ENCODE measurements at places on chromosomes 1 and 21.

GRCh38 chr1:32508761-32509160 lies 30.5 kb upstream of the ZBTB8A start:
- no peak for DNase-seq

DNA sequence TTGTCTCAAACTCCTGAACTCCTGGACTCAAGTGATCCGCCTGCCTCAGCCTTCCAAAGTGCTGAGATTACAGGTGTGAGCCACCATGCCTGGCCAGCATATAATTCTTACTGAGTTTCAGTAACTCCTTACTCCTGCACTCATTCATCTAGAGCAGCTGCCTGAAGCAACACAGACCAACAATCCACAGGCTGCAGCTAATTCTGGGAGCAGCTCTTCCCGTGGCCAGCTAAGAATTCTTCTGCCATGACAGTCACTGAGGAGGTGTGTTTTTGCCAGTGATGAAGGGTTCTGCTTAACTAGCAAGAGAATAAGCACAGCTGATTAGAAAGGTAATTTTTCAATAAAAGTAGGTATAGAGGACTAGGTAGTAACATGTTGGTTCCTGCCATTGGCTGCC lies 5.4 kb downstream of the VTCN1 start:
- no peak for DNase-seq

GRCh38 chr1:21663951-21664805 lies 5.0 kb downstream of the RAP1GAP start:
- no peak for DNase-seq

DNA sequence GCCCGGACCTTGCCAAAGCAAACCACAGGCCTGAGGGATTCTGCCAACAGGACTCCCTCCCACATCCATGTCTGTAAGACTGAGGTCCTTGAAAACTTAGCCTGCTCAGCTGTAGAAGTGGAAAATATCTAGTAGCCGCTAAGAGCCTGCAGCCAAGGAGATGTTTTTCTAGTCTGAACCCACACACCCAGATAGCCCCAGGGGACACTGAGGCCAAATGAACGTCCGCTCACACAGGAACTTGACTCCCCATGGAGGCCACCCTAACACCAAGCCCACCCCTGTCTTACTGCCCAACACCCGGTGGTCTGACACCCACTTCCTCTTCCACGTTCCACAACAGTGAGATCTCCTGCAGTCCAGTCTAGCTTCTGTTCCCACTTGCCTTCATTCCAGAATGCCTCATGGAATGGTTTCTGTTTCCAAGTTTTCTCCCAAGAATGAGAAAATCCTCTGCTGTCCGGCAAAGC lies 174.8 kb downstream of the PLPP3 start:
- no peak for DNase-seq

- DNase-seq = no peak
These were observed 489.3 kb downstream of the MATN1 start for GRCh38 chr1:30234091-30234490.

GRCh38 chr1:2555634-2556276 lies 416 bp upstream of the TNFRSF14 start:
- no peak for DNase-seq

- no peak for DNase-seq
These were observed 35.0 kb downstream of the UBE2T start for GRCh38 chr1:202306535-202307345.

GRCh38 chr1:93143136-93143535 lies 37.1 kb downstream of the TMED5 start:
- no peak for DNase-seq

DNA sequence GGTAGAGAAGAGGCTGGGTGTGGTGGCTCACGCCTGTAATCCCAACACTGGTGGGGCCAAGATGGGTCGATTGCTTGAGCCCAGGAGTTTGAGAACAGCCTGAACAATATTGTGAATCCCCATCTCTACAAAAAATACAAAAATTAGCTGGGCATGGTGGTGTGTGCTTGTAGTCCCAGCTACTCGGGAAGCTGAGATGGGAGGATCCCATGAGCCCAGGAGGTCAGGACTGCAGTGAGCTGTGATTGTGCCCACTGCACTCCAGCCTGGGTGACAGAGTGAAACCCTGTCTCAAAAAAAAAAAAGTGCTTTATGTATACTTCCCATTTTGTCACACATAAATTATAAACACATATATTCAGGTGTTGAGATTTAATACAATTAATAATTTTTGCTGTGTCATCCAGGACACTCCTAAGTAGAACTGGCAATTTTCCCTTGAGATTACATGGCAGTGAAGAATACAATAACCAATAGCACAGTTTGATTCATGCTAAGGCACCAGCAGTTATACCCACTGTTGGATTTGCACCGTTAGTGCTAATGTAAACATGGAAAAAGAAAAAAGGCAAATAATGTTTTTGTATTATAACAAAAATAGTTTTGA lies 15.5 kb downstream of the GABPB2 start:
- no peak for DNase-seq

GRCh38 chr1:18116777-18117176 lies 9.2 kb downstream of the IGSF21 start:
- DNase-seq = no peak

- DNase-seq = no peak
These were observed 6.6 kb downstream of the NID1 start for GRCh38 chr1:236058141-236058934.

GRCh38 chr1:3471356-3472087 lies 17.1 kb downstream of the ARHGEF16 start:
- peak; percentile 91 for DNase-seq

GRCh38 chr21:42781971-42782722 lies 97.2 kb downstream of the WDR4 start:
- DNase-seq = peak; percentile 48

- DNase-seq = no peak
These were observed 23.7 kb downstream of the RNF187 start for GRCh38 chr1:228510803-228511413.

DNA sequence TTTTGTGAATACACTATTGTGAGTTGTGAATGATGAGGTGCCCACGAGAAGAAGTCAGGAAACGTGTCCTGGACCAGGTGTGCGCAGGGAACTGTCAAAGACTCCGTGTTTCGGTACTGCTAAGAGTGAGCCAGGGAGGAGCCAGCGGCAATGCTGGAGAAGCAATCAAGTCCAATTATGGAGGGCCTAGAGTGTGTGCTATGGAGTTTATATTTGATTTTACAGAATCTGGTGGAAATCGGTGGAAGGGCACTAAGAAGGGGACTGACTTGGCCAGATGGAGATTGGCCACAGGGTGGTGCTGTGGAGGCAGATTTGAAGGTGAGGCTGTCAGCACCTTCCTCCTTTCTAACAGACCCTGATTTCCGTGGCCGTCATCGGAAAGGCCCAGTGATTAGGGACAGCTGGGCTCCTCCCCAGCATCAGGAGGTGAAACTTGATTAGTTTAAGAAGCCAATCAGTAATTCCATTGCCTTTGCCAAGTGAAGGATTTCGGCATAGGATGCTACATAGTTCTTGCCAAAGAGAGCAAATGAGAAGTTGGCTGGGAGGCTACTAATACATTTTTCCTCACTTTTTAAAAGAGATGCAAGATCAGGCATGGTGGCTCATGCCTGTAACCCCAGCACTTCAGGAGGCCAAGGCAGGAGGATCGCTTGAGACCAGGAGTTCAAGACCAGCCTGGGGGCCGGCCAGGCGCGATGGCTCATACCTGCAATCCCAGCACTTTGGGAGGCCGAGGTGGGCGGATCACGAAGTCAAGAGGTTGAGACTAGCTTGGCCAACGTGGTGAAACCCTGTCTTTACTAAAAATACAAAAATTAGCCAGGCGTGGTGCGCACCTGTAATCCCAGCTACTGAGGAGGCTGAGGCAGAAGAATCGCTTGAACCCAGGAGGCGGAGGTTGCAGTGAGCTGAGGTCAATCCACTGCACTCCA lies 7.0 kb downstream of the PTCH2 start:
- DNase-seq = peak; percentile 89

GRCh38 chr1:7578206-7578605 lies 192.9 kb upstream of the VAMP3 start:
- no peak for DNase-seq

DNA sequence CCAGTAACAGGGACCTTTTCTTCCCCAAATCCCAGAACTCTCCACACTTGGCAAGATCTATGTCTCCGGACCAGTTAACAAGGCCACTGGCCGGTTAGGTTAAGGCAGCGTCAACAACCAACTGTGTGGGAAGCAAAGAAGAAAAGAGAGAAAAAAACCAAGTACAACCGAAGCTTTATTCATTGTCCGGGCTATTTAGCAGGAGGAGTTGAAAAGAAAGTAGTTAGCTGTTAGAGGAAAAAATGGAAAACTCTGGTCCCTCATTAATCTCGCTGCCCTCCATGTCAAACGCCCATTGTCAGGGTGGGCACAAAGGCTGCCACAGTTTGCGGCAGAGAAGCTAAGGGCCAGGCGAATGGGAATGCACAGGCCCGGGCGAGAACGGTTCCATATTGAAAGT lies 49.3 kb upstream of the GRIK3 start:
- no peak for DNase-seq

DNA sequence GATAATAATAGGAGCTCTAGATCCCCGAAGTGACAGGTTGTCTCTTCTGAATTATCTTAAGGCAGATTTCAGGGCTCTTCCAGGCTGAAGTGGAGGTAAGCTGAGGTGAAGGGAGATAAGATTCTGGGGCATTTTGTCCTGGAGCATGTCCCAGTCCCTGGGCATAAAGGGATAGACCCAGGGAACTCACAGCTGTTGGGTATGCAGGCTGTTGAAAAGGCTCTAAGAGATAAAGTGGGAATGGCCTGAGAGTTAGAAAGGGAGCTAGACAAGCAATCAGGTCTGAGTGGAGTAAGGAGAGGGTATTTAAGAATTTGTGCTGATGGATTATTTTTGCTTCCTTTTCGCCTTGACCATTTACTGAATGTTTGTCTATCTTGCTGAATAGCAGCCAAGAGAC lies 123.7 kb downstream of the NOS1AP start:
- no peak for DNase-seq

GRCh38 chr1:175579956-175580750 lies 163.2 kb downstream of the TNR start:
- DNase-seq = no peak

GRCh38 chr1:221371705-221372104 lies 370.2 kb downstream of the DUSP10 start:
- DNase-seq = no peak

GRCh38 chr21:24420689-24421088 lies 1186.6 kb downstream of the MRPL39 start:
- no peak for DNase-seq

DNA sequence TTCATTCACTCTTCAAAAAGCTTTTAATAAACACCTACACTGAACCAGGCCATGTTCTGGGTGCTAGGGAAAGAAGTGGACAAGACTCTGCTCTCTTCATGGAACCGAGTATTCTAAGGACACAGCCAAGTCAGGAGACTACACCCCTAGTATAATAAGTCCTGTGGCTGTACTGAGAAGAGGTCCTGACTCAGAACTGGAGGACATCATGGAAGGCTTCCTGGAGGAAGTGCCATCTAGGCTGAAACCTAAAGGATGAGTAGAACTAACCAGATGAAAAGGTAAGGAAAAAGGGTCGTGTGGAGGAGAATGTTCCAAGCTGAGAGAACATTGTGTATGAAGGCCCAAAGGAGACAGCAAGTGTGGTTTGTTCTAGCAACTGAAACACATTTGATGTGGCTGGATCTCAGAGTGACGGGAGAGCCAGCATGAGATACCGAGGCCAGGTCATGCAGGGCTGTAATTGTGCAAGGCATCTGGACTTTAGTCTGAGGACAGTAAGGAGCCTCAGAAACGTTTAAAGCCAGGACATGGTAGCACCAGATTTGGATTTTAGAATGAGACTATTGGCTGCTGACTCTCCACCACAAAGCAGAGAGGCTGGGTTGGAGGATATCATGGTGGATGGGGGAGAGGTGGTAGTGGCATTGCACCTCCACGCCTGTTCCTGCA lies 82.5 kb downstream of the LRRN2 start:
- no peak for DNase-seq

DNA sequence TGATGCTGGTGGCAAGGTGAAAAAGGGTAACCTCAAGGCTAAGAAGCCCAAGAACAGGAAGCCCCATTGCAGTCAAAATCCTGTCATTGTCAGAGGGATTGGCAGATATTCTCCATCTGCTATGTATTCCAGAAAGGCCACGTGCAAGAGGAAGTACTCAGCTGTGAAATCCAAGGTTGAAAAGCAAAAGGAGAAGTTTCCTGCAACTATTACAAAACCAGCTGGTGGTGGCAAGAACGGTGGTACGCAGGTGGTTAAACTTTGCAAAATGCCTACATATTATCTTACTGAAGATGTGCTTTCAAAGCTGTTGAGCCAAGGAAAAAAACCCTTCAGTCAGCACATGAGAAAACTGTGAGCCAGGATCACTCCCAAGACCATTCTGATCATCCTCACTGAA lies 13.7 kb upstream of the VPS45 start:
- DNase-seq = no peak

DNA sequence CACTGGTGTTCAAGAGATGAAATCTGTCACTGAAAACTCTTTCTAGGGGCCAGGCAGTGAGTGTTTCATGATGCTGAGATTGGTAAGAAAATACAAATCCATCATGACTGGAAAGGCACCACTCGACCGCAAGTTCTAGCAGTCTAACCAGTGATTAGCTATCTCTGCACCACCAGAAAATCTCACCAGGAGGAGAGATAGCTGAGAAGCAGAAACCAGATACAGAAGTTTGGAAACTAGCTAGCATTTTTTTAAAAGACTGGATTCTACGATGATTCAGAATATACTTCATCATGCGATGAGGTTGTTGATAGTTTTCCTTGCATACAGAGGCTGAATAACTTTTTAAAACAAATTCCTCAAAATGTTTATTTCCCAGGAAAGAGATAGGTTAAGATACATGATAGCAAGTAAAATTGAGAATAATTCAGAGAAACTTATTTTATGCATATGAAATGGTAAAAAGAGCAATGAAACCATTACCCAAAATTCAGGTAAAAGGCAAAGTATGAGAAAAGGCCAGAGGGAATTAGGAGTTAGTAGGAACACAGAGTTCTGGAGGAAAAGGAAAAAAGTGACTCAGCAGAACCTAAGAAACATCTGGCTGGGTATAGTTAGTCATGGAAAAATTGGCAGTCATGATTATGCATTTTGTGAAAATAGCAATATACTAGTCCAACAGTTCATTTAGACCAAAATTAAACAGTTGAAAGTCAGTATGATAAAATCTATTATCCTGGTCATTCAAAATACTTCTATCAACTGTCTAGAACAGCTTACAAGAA lies 3.3 kb upstream of the F3 start:
- DNase-seq = no peak

GRCh38 chr1:246279402-246279801 lies 227.7 kb downstream of the SMYD3 start:
- no peak for DNase-seq
